ENCODE measurements at places on chromosomes 1 and 21.

GRCh38 chr1:8943498-8944405, 1.9 kb upstream of the CA6 start:
- no peak for DNase-seq

- no peak for DNase-seq
These were observed 331.8 kb downstream of the NEGR1 start for GRCh38 chr1:71950579-71950978.

GRCh38 chr1:183508694-183509093, 36.4 kb downstream of the SMG7 start:
- no peak for DNase-seq

DNA sequence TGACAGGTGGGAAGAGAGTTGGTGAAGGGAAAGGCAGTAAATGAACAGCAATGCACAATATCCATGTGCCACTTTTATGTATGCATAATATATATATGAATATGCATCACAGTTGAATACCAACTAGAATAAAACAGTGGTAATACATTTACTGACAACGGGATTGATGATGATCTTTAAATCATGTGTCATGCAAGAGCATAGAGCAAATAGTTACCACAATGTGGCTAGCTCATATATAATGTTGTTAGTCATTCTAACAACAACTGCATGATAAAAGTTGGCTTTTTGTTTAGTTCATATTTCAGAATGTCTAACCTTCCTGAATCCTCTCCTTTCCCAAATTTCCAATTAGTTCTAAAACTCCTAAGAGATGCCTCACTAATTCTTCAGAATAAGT, 46.4 kb downstream of the GORAB start:
- no peak for DNase-seq

GRCh38 chr1:47598357-47598756, 160.5 kb downstream of the FOXD2 start:
- no peak for DNase-seq

DNA sequence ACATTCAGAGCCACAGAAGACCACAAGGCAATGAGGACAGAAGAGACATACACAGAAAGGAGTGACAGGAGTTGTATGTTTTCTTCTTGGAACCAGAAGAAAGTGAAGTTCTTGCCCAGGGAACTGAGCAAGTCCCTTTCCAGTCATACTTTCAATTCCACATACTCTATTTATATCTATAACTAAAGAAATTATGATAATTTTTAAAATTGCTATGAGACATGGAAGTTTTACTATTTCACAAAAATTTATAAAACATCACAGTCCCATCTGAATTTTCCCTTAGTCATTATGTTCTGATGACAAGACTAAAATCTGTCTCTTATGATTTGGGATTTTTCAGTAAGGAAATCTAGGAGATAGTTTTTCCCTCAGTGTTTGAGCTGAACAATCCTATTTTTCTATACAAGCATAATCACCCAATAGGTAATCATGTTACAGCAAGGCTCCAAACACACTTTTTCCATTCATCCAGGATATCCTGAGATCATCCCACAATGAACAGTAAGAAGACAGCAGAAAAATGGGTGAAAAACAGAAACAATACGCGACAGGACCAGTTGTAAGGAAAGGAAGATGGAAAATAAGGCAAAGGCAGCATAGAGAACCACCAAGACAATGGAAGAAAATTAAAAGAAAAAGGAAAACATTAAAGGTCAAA, 154.6 kb downstream of the VAV3 start:
- DNase-seq: no peak

DNA sequence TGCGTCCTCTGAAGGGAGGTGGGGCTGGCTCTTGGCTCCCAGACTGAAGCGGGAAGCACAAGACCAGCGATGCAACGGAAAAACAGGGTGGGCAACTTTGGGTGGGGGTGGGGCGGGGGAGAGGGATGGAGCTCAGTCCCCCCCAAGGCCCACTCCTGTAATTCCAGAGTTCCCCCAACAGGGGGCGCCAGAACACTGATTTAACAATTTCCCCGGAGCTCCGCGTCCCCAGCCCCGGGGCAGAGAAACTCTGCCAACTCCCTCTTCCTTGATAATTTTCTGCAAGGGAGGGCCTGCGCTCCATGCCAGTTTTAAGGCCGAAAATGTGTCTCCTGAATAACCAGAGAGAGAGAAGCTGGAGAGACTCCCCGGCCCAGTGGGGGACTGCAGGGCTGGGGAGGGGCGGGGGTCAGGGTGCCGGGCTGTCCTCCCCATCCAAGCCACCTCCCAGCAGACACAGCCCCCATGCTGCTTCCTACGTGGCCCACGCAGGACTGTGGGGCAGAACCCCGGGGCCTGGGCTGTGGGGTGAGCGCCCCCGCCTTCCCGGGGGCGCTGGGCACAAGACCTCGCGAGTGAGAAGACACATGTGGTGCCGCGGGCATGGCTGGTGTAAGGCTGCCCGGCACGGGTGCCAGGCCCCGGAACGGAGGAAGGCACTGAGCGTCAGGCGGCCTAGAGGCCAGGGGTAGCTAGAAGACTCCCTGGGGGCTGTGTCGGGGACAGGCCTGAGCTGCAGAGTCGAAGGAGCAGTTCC, 51.4 kb downstream of the KIF21B start:
- peak; percentile 36 for DNase-seq

GRCh38 chr1:180918519-180918918, 5.8 kb downstream of the KIAA1614 start:
- DNase-seq: no peak

GRCh38 chr1:31183126-31183525, 56.6 kb downstream of the NKAIN1 start:
- DNase-seq: no peak

DNA sequence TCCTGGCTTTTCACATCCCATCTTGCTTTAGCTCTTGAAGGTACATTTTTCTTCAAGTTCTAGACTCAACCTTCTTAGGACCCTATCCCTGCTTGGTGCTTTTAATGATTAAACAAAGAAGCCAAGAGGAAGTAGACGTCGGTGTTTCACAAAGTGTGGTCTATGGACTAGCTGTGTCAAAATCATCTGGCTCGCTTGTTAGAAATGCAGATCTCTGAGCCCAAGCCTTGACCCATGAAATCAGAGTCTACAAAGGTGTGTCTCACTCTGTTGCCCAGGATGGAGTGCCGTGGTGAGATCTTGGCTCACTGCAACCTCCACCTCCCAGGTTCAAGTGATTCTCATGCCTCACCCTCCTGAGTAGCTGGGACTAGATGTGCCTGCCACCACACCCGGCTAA, 295.5 kb upstream of the KAZN start:
- no peak for DNase-seq

GRCh38 chr1:226772446-226773139, 33.5 kb upstream of the ITPKB start:
- DNase-seq: no peak

DNA sequence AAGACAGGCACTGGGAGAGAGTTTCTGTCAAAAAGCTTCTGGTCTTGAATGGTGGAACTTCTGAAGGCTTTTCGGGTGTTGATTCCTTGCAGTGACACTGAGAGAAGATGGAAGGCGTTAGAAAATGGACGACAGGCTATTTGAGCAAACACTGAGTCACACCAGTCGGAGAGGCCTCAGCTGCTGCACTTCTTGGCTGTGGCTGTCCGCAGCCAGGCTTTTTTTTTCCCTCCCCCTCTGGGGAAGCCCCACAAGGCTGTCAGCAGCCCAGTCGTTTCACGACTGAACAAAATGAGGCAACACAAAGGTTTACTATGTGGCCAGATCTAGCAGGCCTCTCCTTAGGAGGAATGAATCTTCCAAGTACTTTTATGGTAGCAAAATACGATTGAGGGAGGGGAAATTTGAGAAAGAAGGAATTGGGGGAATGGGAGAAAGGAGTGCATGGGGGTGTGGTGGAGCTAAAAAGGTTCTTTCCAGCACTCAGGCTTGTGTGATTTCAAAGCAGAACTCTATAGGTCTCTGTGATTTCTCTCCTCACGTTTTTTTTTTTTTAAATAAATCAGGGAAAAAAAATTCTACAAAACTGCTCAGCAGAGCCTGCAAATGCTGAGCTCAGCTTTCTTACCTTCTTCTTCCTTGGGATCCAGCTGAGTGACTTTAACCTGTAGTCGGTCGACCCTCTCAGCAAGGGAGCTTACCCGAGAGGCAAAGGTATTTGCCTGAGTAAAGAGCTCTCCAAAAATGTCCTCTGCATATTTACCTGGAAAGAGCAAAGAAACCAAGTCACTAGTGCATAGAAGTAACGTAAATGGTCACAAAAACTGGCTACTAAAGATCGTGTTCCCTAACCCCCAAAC, 26.1 kb downstream of the GPR3 start:
- DNase-seq: peak; percentile 67

DNA sequence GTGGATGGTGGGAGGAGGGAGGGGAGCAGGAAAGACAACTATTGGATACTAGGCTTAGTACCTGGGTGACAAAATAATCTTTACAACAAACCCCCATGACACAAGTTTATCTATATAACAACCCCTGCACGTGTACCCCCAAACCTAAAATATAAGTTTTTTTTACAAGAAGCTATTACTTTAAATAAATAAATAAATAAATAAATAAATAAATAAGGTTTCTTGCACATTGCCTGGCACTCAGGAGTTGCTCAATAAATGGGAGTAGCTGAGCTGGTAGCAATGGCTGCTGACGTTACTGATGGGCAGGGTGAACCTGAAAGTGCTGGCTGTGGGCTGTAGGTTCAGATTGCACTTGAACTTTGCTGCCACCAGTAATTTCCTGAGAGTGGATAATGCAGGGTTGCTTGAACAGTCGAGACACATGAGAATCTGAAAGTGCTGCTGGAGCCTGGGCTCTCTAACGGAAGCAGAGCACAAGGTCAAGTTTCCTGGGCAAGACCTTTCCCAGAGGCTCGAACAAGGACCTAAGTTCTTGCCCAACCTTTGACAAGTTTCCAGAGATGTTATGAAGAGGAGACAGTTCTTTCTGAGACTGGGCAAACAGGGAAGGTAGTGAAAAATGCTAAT, 14.8 kb upstream of the KCNE2 start:
- no peak for DNase-seq

- no peak for DNase-seq
These were observed 357.5 kb upstream of the RUNX1 start for GRCh38 chr21:35406635-35407034.

DNA sequence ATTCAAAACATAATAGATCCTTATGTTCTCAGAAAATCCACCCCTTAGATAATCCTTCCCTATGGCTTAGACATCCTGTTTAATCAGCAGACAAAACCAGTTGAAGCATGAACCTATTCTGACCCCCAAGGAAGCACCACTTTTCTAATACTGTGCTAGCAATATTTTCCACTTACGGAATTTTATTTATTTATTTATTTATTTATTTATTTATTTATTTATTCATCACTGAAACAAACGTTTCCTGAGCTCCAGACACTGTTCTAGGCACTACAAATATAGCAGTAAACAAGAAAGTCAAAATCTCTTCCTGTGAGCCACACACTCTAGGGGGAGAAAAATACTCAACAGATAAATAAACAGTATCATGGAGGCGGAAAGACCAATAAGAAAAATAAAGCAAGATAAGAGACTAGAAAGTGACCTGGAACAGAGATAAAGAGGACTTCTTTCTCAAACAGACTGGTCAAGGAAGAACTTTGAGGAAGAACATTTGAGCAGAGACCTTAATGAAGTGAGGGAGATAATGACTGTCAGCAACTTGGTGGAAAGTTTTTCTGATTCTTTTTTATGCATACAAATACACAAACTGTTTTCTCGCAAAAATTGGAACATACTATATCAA, 145.5 kb upstream of the POGK start:
- no peak for DNase-seq

- peak; percentile 72 for DNase-seq
These were observed 11.4 kb downstream of the BTBD19 start for GRCh38 chr1:44819608-44820327.

- no peak for DNase-seq
These were observed 259.1 kb downstream of the SDCCAG8 start for GRCh38 chr1:243514927-243515326.

GRCh38 chr1:180956028-180956640, 43.4 kb downstream of the KIAA1614 start:
- DNase-seq: peak; percentile 15

DNA sequence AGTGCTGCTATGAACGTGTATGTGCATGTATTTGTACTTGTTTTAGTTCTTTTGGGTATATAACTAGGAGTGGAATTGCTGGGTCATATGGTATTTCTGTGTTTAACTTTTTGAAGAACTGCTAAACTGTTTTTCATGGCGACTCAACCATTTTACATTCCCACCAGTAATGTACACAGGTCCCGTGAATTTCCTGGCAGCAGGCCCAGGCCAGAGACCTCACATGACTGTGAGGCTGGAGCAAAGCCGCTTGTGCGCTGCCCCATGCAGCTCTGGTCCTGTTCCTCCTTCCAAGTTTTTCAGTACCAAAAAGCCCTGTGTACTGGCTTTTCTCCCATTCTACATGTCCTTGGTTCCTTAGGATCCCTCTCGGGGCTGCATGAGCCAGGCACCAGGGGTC, 29.6 kb downstream of the ACOT11 start:
- no peak for DNase-seq

DNA sequence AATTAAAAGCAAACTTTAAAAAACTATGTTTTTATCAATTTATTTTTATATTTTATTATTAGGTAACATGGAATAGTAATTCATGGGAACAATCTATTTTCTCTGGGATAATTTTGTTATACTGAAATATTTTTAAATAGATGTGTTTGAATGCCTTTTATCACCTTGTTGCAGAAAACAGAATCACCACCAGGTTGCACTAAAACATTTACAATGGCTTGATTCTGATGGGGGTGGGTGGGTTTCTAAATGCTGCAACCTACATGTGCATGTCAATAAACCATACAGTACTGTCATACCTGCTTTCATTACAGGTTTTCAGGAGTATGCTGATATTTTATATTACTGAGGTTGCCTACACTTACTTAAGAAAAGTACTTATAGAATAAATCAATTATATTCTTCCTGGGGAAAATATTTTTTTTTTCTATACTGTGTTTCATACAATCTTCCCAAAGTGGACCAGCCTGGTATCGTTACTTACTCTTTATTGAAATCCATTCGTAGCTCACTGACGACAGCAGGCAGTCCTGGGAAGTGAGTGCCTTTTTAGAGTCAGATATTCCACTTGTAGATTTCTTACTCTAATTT, 132.8 kb downstream of the PTPRC start:
- DNase-seq: no peak

DNA sequence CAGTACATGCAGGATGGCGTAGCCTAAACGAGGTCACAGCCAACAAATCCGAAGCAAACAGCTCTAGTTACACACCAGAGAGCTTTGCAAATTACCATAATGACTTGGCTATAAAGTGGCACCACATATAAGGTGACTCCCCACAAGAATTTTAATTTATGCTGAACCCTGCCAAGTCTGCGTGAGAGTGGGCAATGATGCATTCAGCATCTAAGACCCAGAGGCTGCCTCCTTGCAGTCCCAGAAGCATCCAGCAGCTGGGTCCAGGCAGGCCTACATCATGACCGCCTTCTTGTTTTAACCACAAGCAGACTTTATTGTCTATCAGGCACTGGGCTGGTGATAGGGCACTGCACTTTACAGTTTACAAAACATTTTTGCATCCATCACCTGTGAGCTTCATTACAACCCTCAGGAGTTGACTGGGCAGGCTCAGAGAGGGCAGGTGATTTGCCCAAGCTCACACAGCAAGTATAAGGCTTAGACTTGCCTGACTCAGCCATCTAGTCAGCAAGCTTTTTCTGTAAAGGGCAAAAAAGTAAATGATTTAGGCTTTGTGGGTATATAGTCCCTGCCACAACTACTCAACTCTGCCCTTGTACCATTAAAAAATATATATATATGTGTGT, 134.6 kb downstream of the GLIS1 start:
- no peak for DNase-seq

GRCh38 chr1:211775170-211775569, 55.4 kb downstream of the LPGAT1 start:
- no peak for DNase-seq

Measured in breast epithelium (tissue), 4 donors.